ENCODE measurements at places on chromosomes 7 and 10. TPM values are rescaled to one million over a fixed set of nuclear protein-coding genes. Genes with fewer than 3 reads are reported as not detected.

Gene PNLIPRP2
- 1.6 TPM for total RNA-seq

Gene CLDN12
- 29.1 TPM for total RNA-seq

DNA sequence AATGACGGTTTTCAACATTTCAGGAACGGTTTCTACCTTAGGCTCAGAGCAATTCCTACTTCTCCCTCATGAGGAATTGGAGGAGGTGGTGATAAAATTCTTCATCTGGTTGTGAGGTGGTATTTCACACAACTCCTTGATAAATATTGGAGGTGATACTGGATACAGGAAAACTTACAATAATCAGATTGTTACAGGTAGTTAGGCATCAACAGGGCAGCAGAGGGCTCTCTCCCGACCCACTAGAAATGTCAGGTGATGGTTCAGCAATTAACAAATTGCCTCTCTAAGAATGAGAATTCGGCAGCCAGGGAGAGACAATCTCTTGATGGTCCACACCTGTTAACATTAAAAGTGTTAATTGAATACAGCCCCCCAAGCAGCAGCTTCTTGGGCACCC lies 22.6 kb downstream of the ZNF786 start:
- no peak for DNase-seq

DNA sequence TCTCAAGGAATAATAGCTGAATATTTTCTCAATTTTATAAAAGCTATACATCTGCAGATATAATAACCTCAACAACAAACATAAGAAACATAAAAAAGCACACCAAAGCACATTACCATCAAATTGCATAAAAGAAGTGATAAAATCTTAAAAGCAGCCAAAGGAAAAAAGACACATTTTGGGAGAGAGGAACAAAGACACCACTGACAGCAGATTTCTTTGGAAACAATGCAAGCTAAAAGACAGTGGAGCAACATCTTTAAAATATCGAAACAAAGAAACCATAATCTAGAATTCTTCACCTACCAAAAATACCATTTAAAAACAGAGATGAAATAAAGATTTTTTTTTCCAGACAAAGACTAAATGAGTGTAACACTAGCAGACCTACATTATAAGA lies 55.7 kb upstream of the TEX47 start:
- DNase-seq, result no peak

- DNase-seq, result no peak
Measured at GRCh38 chr7:50603287-50603686, 38.1 kb upstream of the DDC start.

Data from sciatic nerve (tissue), 2 donors.